Cardiac muscle cell (in vitro differentiated cells and primary cell): ENCODE measurements at places on chromosomes 3 and 15. TPM values are rescaled to one million over a fixed set of nuclear protein-coding genes. Genes with fewer than 3 reads are reported as not detected.

- no peak for DNase-seq
Measured at GRCh38 chr3:135128818-135129217, 333.8 kb downstream of the EPHB1 start.

DNA sequence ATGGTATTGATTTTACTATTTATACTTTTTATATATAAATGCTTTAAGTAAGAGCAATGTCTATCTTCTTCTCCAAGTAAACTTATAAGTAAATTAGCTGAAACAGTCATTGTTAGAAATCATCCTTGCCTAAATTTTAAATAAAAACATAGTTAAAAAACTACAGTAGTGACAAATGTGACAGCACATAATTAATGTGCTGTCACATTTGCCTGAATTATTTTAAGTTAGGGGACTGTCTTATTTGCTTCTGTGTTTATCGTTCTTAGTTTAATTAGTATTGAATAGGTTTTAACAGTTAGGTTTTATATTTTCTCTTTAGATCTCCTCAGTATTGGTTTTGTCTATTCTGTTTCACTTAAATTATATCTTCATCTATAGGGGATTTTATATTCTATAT is 36.1 kb downstream of the SLMAP start:
- DNase-seq, result no peak

DNA sequence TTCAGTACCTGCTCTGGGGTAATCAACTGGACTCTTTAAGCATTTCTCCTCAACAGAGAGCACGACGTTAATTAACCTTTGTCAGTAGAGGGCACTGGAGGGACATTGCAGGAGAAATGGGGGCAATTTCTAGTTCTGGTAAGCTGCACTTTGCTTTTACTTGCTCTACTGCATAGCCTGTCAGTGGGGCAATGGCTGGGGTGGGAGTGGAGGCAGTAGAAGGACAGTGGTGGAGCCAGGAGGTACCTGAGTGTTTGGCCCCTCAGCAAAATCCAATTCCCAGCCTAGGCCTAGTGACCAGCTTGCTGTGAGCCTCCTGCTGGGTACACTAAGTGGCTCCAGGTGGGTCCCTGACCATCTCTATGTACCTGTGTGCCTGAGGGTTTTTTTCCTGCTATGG is 18.3 kb upstream of the MED12L start:
- peak; percentile 15 for DNase-seq

The SOX2 gene
- 0.18 TPM in 1 of 2 replicates, not detected in the other for total RNA-seq
